Urothelium cell line (cell line): ENCODE measurements at places on chromosomes 1 and 21.

DNA sequence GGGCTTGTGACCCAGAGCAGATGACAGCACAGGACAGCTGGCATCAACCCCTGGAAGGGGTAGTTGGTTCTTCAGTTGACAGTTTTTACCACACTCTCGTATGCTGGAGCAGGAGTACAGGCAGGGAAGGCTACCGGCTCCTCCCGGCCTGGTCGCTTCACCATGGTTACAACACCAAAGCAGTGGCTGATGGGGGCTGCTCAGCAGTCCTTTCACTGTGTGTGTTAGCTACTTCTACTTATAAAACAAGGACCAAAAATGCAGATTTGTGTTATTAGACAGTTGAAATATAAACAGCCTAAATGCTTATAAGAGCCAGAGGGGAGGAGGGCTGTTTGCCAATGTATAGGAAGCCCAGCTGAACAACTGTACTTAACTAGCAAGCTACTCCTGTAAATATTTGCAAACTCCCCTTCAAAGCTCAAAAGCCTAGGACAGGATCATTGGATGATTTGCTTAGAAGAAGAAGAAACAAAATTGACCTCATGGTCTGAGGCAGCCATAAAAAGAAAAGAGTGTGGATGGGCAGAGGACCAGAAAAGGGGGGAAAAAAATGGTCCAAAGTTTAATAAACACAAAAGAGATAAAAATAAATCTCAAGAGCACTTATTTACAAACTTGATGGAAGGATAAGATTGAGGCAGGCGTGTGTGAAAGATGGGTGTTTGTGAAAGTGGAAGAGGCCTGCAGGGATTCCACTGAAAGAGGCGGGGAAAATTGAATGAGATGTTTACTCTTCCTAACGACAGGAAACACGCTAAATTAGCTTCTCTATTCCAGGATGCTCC, 57.1 kb downstream of the TGFB2 start:
- no peak for DNase-seq

GRCh38 chr1:166915941-166916340, 39.9 kb upstream of the TADA1 start:
- DNase-seq: peak; percentile 55

DNA sequence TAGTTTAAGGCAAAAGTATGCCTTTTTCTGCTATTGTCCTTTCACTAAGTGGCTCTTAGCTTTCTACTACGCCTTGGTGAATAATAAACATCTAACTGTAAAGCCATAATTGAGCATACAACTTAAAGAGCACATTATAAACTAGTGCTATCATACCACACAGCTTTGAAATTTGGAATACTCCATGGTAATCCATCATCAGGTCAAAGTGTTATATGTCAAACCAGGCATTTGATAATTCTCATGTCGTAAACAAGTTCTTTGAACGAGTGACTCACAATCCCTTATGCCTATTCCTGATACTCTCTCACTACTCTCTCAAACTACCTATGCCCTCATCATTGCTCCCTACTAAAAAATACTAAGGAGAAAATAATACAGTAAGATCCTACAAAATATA, 60.3 kb upstream of the FMN2 start:
- DNase-seq: peak; percentile 19

GRCh38 chr1:156409439-156409838, 40.4 kb downstream of the RHBG start:
- no peak for DNase-seq

GRCh38 chr1:118136187-118136941, 48.7 kb downstream of the SPAG17 start:
- DNase-seq: peak; percentile 69

DNA sequence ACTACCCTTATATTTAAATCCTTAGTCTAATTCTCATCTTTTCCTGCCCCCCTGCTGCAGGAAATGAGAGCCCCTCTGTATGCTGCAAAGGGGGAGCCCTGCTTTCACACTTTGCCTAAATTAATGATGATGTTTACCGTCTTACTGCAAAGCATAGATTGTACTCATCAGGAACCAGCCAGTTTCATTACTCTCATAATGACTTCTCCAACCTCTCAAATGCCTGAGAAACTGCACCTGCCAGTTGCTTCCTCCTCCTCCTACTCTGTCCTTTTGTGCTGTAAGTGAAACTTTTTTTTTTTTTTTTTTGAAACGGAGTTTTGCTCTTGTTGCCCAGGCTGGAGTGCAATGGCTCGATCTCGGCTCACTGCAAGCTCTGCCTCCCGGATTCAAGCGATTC, 101.7 kb downstream of the ADSS2 start:
- no peak for DNase-seq

DNA sequence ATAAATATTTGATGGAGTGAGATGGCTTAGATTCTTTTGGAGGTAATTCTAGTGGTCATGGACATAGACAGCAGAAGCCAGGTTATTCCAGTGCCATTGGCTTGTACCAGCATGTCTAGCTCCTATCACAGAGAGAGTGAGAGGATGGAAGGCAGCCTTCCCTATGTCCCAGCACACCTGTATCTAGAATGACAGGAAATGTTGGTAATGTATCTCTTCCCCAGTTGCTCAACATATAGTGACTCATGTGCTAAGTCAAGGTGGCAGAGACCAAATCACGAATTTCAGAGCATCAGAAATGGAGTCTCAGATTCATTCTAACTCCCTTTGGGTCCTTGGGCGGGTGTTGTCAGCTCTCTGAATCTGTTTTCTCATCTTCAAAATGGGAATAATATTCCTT, 28.4 kb downstream of the METTL13 start:
- DNase-seq: no peak

DNA sequence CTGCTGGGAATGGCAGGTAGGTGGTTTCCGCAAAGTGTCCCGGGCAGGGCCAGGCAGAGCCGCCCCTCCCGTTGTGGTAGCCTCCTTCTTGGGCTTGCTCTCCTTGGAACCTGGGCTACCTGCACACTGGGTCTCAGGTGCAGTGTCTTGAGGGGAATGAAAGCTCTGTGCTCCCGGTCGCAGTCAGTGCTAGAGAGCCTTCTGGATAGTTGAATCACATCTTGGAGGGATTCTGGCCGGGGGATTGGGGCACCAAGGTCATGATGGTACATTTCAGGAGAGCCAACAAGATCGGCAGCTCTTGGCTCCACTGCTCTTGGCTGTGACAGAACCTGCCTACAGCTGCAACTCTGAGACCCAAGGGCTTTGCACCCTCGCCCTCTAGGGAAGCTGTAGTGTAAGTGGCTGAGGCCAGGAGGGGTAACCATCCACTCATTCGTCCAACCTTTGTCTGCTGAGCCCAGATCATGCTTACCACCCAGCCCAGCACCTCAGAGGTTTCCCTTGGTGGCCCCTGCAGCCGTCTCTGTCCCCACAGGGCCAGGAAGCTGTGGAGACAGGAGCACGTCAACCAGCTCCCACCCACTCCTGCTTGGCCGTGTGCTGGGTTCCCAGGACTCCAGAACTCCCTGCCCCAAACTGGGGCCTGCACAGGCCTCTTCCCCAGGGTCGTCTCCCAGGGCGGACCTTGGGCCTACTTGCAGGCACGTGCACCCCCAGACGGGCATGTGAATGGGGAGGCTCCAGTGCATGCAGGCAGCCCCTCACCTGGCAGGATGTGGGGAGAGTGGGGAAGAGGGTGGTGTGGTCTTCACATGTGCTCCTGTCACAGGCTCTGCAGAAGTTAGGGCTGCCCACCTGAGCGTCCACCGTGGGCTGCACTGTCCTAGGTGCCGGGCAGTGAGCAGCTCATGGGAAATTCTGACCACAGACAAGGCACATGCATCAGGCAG, 40.0 kb downstream of the NTPCR start:
- no peak for DNase-seq

DNA sequence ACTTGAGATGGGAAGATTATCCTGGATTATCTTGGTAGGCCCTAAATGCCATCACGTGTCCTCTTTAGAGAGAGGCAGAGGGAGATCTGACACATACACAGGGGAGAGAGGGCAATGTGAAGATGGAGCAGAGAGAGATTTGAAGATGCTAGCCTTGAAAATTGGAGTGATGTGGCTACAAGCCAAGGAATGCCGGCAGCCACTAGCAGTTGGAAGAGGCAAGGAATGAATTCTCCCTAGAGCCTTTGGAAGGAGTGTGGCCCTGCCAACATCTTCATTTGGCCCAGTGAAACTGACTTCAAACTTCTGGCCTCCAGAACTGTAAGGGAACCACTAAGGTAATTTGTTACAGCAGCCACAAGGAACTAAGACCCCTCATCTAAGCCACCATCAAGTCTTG, 8.9 kb upstream of the CAMTA1 start:
- no peak for DNase-seq

DNA sequence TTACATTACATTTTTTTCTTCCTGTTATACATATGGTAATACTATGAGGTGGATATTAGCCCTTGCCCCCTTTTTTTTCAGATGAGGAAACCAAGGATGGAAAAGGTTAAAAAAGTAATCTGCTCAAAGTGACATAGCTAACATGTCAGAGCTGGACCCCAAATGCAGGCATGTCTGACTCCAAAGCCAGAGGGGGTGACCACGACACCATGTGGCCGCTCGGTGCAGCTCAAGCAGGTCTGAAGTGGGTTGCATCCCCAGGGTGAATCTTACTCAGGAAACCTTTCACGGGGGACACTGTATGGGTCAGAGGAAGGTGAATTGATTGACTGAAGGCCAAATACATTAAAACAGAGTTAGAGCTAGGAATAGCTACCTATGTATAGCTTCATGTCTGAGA, 34.8 kb downstream of the CD34 start:
- no peak for DNase-seq
